Fibroblast of skin of left biceps (primary cell): ENCODE measurements at places on chromosomes 12 and 14.
A peak's percentile ranks its signal among the peaks of the same experiment; 100 is the strongest.

DNA sequence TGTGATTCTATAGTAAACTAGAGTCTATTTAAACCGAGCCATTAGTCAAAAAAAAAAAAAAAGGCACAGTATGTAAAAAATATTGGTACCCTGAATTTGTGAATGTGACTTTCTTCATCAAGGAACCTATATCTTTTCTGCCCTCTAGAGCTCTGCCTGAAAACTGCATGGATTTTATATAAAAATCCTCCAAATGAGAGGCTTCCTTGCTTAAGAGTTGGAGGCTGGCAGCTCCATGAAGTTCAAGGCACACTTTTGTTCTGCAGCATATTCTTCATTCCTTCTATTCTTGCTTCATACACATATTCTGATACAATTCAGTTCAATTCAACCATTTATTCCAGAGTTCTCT is 23.1 kb upstream of the NKX2-8 start:
- no peak for DNase-seq

- no peak for DNase-seq
Measured at GRCh38 chr14:104240434-104241157, 102.2 kb downstream of the KIF26A start.

GRCh38 chr14:76741074-76741473 is 20.2 kb upstream of the VASH1 start:
- DNase-seq: no peak

GRCh38 chr14:77007975-77008421 is 20.5 kb downstream of the IRF2BPL start:
- DNase-seq: no peak

GRCh38 chr12:129570796-129571400 is 332.9 kb downstream of the TMEM132D start:
- no peak for DNase-seq

- no peak for DNase-seq
Measured at GRCh38 chr12:107429006-107429705, 256.4 kb upstream of the PWP1 start.

DNA sequence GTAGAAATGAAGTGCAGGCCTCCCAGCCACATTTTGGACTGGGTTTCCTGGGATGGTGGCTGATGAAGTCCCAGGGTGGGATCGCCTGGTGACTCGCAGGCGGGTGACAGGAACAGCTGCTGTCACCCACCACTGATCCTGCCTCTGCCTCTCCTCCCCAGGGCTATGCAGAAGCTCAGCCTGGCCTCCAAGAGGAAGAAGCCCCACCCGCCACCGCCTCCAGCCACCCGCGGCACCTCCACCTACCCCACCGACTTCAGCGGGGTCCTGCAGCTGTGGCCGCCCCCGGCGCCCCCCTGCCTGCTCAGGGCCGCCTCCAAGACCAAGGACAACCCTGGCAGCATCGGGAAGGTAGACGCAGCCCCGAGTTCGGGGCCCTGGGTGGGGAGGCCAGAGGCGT is 28.3 kb downstream of the KIF26A start:
- DNase-seq: no peak

GRCh38 chr14:56092763-56093162 is 25.4 kb upstream of the PELI2 start:
- no peak for DNase-seq

GRCh38 chr12:51777457-51777856 is 71.1 kb downstream of the FIGNL2 start:
- DNase-seq: no peak

DNA sequence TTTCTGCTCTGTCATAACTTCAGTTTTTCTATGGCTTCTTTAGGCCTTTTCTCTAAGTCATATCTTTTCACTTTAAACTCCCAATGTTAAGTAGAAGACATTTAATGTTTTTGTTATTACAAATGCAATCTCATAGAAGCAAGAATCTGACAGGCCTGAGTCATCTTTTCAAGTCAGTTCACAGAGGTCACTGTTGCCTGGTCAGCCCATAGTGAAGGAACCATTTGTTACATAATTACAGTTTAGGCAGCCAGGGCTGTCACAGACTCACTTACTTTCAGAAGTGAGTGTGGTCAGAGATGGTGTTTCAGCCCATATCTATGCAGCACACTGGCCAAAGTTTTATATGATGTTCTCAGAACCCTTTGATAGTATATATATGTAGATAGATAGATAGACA is 46.5 kb downstream of the CCER1 start:
- no peak for DNase-seq

DNA sequence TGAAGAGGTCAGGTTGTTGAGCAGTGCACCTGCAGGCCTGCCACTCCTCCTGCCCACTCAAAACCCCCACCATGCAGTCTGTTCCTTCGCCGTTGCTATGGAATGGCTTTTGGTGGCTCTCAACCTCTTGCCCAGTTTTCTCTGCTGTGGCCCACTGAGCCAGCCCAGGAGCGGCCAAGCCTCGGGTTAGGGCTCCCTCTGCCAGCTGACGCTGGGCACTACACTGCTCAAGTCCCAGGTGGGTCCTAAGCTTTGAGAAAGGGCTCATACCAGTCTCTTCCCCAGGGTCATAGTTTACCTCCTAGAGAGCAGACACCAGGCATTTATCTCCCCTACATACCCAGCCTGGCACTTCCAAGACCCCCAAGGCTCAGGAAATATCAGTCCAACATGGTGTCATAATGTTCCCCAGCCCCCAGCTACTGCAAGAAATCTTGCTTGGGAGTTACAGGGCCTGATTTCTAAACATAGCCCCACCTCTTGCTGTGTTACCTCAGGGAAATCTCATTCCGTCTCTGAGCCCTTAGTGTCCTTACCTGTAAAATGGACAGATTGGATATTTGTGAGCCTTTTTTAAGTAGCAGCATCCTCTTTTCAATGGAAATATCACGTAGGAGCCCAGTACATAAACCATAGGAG is 59.4 kb downstream of the TSPAN11 start:
- peak; percentile 6 for DNase-seq

GRCh38 chr12:93758801-93759373 is 81.7 kb downstream of the CRADD start:
- no peak for DNase-seq
